Stimulated activated CD4-positive, alpha-beta T cell treated with anti-CD3 and anti-CD28 coated beads, Interleukin-12 subunit alpha, Interleukin-12 subunit beta, amount 100 ng/mL, for 48 hours (primary cell): ENCODE measurements at places on chromosomes 7 and 10.

DNA sequence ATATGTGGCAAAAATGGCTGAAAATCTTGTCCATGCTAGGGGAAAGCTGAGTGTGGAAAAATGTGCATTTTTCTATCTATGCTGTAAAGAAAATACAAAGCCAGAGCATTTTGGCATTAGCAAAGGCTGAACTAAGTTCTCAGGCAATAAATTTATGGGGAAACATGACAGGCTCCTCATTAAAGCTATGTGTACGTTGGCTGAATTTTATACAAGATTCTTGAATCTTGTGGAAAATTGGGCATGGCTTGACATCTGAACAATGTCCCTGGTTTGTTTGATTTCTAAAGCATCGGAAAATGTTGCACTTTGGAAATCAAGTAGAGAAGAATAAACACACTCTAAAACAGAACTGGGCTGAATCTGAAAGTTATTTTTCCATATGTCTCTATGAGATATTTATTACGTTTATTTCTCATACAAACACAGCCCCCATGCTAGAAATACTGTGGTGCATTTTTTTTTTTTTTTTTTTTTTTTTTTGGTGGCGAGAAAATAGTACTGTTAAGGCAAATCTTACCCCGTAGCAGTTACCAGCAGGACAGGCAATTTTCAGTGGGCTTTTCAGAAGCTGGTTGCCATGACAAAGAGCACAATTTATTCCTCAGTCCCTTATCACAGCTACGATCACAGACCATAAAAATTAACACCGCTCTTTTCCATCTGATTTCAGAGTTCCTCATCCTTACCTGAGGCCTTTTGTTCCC lies 16.9 kb downstream of the CPA1 start:
- no peak for DNase-seq

GRCh38 chr10:28925121-28925663 lies 247.9 kb downstream of the BAMBI start:
- DNase-seq: no peak

GRCh38 chr7:107167483-107168232 lies 1.1 kb upstream of the HBP1 start:
- peak; percentile 9 for DNase-seq

- DNase-seq: no peak
These were observed 24.7 kb downstream of the LRMDA start for GRCh38 chr10:75456122-75456521.

DNA sequence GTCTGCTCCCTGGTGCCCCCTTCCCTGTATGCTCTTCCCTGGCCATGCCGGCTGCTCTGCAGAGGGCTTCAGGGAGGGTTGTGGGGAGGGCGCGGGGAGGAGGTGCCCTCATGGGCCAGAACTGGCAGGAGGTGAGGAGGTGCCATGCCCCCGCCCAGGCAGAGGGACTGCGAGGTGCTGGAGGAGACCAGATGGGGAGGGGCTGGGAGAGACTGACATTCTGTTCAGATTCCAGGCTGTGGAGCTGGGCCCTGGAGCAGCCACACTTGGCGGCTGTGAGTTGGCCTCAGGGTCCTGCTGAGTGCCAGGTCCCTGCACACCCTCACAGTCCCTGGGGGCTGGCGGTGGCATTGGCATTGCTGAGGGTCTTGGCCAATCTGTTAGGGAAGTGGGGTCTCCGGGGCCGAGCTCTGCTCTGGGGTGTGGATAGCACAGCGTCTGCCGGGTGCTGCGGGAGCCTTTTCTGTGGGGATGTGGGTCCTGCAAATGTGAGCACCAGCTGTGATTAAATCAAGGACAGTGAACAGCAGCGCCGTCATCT lies 25.4 kb downstream of the INPP5A start:
- no peak for DNase-seq

- DNase-seq: no peak
These were observed 94.0 kb downstream of the MMRN2 start for GRCh38 chr10:86863484-86863842.

- no peak for DNase-seq
These were observed 2.2 kb downstream of the RBM33 start for GRCh38 chr7:155646669-155647068.

GRCh38 chr10:43308515-43308914 lies 41.6 kb upstream of the RASGEF1A start:
- no peak for DNase-seq

DNA sequence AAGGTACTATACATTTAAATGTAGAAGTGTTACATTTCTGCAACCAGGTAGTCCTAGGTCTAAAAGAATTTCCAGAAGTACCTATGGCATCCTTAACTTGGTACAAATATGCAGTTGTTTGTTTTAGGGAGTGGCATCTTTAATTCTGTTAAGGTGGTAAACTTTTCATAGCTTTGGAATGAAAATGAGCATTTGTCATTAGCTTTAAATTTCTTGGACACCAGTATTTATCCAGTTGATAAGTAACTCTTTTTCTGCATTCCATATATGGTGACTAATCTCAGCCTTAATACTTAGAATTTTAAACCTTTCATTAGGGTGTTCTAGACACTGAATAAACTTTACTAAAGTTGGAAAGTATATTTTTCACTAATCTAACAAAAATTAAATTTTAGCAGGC lies 10.8 kb downstream of the SLF2 start:
- no peak for DNase-seq

DNA sequence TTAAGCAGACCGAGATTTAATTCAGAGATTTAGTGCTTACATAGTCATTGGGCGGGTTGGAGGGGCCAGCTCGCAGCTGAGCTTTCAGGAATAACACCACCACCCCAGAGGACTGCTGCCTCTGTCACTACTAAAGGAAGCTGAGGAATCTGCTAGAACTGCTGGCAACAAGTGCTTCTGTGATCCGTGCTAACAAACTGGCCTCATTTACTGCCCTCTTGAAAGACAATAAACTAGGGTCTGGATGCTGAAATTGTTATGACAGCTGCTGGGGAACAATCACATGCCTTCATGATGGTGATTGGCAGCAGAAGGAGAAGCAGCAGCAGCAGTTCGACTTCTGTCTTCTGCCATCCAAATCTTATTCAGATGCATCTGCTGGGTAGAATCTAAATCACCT lies 285.5 kb upstream of the TAC1 start:
- DNase-seq: no peak

- DNase-seq: no peak
These were observed 94.8 kb upstream of the SORCS3 start for GRCh38 chr10:104546336-104546735.

DNA sequence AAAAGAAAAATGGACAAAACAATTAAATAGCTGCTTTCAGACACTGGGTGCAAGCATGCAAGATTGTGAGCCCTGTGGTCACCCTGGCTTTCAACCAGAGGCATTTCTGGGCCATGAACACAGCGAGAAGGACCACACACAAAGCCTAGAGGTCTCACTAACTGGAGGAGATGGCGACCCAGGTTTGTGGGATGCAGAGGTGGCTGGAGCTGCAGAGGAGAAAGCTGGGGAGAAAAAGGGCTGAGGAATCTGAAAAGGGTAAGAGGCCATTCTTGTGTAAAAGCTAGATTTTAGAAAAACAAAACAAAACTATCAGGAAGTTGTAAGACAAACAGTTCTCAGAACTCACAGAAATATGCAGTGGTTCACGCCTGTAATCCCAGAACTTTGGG lies 30.1 kb upstream of the PTPRN2 start:
- no peak for DNase-seq

DNA sequence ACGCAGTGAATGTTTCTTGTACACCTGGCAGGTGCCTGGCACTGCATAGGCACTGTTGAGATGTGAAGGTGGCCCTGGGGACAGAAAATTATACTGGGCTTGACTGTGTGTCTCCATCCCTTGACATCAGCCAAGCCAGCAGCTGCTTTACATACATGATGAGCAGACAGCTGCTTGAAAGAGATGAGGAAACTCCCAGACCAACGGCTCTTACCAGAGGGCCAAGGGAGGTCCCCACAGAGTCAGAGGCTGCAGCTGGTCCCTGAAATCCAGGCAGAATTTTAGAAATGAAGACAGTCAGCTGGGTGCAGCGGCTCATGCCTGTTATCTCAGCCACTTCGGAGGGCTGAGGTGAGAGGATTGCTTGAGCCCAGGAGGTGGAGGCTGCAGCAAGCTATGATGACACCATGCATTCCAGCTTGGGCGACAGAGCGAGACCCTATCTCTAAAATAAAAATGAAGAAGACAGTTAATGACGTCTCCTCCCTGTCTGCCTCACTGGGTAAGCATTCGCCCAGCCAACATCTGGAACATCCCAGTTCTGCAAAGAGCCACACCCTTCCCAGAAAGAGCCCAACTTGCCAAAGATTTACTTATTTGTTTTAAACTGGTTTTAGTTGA lies 17.6 kb downstream of the LIMK1 start:
- no peak for DNase-seq

GRCh38 chr10:130018730-130019185 lies 54.7 kb upstream of the EBF3 start:
- no peak for DNase-seq

- no peak for DNase-seq
These were observed 59.1 kb upstream of the GJD4 start for GRCh38 chr10:35545878-35546590.

DNA sequence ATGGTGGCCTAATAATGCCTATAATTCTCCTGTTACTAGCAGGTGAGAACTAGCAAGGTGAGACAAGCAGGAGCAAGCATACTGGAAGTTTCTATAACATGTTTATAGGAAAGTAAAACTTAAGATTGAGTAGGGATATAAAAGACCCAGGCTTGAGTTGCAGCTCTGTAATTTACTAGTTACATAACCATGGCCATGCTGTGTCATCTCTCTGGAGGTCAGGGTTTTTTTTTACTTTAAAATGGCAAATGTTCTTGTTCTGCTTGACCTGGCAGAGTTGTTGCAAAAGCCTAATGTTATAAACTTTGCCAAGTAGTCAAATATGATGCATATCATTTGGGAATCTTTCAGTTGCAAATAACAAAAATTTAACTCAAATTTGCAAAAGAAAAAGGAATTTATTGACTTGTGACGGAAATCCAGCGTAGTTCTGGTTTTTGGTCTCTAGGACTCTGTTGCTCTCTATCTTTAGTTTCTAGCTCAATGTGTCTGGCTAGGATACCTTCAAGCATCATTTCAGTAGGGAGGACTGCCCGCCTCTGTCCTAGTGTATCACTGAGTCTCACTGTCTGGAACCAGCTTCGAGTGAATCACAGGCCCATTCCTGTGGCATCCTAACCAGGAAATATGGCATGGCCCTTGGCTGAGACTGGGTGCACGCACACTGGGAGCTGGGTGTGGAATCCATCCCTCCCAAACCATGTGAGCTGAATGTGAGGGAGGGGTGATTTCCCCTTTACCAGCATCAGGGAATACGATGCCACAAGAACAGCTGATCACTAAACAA lies 67.9 kb downstream of the ADAM22 start:
- no peak for DNase-seq

- DNase-seq: no peak
These were observed 132.3 kb downstream of the MTPAP start for GRCh38 chr10:30216821-30217220.

DNA sequence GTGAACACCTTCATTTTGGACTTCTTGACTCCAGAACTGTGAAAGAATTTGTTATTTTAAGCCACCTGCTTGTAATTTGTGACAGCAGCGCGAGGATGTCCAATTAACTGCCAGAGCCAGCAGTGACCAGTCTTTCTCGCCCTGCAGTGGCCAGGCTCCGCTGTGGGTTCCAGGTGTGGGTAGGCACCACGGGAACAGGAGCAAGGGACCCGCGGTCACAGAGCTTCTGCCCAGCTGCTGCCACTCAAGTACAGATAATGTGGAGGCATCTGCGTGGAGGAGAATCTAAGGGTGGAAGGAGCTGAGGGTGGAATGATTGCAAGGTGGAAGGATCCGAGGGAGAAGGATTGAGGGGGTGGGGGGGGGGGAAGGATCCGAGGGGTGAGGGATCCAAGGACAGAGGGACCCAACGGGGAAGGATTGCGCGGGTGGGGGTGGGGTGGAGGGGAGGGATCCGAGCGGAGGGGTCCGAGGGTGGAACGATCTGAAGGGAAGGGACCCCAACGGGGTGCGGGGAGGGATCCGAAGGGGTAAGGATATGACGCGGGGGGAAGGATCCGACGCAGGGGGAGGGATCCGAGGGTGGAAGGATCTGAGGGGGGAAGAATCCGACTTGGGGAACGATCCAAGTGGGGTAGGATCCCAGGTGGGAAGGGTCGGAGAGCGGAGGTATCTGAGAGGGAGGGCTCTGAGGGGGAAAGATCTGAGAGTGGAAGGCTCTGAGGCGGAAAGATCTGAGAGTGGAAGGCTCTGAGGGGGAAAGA lies 3.6 kb downstream of the CALY start:
- DNase-seq: no peak

GRCh38 chr7:65980478-65981250 lies 1.3 kb downstream of the GUSB start:
- DNase-seq: peak; percentile 33

GRCh38 chr10:119406601-119407253 lies 135.8 kb downstream of the RGS10 start:
- DNase-seq: no peak

DNA sequence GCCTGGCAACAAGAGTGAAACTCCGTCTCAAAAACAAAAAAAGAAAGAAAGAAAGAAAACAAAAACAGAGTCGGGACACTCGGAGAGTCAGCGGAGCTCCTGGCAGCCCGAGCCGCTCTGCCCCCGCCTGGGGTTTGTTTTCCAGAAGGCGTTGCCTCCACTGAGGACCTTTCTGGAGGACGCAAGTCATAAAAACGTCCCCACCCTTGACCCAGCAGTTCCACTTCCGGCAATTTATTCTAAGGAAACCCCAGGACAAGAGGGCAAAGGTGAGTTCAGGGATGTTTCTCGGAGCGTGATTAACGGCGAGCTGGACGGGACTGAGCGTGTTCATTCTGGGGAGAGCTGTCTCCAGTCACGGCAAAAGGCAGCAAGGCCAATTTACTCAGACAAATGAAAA lies 27.0 kb upstream of the SUN1 start:
- no peak for DNase-seq

DNA sequence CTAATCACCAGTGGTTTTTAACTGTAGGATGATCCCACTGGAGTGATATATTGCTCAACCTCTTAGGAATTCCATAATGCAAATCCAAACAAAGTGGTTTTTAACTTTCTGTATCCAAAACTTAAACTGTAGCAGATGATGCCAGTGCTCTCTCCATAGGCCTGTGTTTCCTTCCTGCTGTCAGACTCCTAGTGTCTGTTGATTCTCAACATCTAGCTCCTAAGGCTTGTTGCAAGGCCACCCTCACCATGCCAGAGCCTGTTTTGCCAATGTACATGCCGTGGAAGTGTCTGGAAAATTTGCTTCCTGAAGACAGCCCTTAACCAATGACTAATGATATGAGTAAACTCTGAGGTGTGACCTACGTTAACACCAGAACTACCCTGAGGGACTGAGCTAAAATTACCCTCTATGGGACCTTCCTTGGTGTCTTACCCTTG lies 39.3 kb downstream of the C1GALT1 start:
- DNase-seq: no peak

- DNase-seq: no peak
These were observed 49.8 kb downstream of the LMBR1 start for GRCh38 chr7:156843157-156843556.

- no peak for DNase-seq
These were observed 18.6 kb upstream of the ADRB1 start for GRCh38 chr10:114024876-114025610.

GRCh38 chr10:95880704-95881103 lies 27.1 kb upstream of the CC2D2B start:
- DNase-seq: no peak

- DNase-seq: no peak
These were observed 610.6 kb upstream of the NRP1 start for GRCh38 chr10:33945051-33945450.
